Hematopoietic multipotent progenitor cell treated with erythropoietin and hydrocortisone succinate and interleukin-3 and kit ligand, for 4 days (in vitro differentiated cells): ENCODE measurements at places on chromosomes 6 and 20.

DNA sequence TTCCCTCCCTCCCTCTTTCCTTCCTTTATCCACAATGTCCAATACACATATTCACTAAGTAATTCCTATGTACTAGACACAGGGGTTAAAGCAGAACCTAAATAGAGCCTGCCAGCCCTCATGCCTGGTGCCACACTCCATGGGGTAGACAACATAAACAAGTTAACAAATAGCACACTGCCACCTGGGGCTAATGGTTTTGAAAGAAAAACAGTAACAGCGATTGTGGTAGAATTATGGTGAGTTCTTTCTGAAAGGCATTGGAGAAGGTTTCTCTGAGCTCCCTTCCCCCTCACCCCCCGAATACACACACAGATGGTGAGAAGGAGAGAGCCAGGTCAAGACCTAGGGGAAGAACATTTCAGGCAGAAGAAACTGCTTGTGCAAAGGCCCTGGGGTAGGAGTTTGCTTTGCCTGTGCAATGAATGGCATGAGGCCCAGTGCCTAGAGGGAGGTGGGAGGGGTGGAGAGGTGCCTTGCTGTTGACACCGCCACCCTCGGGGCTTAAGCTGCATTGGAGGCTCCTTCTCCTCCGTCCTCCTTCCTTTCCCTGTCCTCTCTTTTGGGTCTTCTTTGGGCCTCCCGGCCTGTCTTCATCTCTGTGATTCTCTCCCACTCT, 502.4 kb upstream of the SULF2 start:
- no peak for DNase-seq

- no peak for DNase-seq
Observed at GRCh38 chr20:39010496-39010895, 48.4 kb downstream of the DHX35 start.

GRCh38 chr20:8860011-8860495, 208.8 kb upstream of the PLCB4 start:
- no peak for DNase-seq

GRCh38 chr20:39885975-39886649, 802.9 kb downstream of the MAFB start:
- DNase-seq: peak; percentile 61

GRCh38 chr20:63253438-63254231, 628 bp downstream of the NKAIN4 start:
- no peak for DNase-seq

DNA sequence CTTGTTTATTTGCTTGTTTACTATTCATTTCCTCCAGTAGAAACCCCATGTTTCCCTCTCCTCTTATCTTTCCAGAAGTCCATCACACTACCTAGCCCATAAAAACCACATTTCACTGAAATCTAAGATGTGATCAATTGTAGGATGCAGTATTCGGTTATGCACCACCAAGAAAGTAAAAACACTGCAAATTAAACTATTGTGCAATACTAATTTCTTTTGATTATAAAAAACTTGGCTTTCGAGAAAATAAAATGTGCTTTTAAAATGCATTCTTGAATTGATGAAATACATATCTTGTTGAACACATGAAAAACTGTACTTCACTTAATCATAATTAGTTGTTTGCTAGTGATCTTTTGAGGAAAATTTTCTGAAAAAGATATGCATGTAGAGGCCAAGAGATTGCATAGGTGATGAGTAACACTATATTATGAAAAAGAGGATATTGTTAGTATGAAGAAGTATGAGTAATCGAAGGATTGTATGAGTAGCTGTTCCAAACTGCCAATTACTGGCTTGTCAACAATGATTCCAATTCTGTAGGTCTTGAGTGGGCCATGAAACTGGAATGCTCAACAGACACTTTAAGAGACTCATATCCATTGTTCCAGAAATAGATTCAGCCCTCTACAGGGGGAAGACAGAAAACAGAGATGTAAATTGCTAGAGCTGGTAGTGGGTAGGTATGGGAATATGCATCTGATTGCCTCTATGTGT, 79.7 kb downstream of the RNF217 start:
- no peak for DNase-seq

GRCh38 chr6:21715180-21715579, 121.6 kb downstream of the SOX4 start:
- no peak for DNase-seq

GRCh38 chr20:64035066-64035932, 683 bp upstream of the C20orf204 start:
- no peak for DNase-seq

DNA sequence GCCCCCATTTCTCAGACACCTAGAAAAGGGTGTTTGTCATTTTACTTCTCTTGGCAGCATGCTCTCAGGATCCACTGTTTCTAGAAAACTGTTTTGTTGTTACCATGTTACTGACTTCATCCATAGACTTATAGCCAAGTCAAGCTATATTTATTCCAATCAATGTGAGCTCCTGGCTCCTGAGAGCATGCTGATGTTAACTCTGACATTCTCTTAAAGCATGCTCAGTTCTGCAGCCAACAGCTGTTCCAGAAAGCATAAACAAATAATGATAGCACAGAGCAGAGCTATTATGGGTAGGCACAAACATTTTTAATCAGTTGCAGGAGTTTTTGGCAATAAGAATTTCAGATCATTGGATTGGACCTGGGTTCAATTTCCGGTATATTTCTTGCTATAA, 92.4 kb upstream of the CEP85L start:
- DNase-seq: no peak

DNA sequence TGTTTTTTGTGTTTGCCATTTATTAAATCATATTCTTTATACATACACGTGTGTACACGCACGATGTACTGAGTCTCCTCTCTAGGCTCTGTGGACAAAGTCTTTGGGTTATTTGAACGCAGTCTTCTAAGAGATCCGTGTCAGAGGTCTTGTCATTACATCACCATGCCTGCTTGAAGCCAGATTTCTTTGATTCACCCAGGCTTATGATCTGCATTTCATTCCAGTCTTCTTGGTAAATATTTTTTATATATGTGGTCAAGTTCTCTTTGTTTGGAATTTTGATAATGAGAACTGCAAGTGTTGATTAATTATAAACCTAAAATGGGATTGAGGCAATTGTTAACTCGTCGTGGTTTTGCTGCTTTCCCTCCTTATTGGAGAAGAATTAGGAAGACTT, 34.6 kb downstream of the KCNS1 start:
- no peak for DNase-seq

- DNase-seq: peak; percentile 28
Observed at GRCh38 chr6:103273048-103273447, 1586.7 kb downstream of the HACE1 start.

DNA sequence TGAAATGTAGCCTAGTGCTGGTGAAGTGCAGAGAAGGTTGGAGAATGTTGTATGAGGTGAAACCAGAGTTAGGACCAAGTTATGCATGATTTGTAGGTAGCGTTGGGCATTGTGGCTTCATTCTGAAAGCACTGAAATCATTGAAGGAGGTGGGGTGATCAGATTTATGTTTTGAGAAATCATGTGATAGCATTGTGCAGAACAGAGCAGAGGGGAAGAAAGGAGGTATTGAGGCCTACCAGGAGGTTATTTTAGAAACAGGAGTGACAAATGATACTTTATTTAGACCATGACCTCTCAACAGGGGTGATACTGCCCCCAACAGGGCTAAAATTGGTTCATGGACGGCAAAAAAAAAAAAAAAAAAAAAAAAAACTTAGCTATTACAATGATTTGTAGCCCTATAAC, 15.6 kb upstream of the HMGN3 start:
- peak; percentile 56 for DNase-seq

DNA sequence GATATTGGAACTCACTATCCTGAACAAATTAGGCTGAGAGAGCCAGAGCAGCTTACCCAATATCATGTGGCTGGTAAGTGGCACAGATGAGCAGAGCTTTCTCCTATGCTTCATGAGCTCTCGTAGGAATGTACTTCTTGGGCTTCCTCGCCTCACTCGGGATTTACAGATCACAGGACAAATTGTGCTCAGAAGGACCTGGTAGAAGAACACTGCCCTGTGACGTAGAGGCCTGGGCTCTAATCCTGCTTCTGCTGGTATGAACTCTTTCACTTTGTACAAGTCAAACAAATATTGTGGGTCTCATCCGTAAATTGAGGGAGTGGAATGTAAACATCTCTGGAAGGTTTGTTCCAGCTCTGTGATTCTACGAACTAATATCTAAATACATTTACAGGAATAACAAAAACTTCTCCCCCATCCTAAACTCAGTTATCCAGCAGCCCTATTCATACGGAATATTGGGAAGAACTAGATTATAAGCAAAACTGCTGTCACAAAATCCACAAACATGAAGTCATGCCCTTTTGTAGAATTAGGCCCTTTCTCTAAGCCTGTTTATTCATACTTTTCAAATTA, 187.6 kb downstream of the CLIC5 start:
- DNase-seq: no peak

DNA sequence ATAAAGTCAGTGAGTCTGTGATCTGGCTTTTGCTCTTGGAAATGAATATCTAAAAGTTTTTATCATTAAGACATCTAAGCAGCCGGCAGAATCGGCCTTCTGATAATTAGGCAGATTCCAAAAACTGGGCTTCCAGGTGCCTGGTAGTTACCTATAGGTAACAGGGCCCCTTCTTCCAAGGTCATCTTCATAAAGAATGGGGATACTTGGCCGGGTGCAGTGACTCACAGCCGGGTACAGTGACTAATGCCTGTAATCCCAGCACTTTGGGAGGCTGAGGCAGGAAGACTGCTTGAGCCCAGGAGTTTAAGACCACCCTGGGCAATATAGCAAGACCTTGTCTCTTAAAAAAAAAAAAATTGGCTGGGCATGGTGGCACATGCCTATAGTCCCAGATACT, 12.9 kb upstream of the RBL1 start:
- no peak for DNase-seq

- DNase-seq: no peak
Observed at GRCh38 chr20:35093267-35093884, 769 bp upstream of the TRPC4AP start.

DNA sequence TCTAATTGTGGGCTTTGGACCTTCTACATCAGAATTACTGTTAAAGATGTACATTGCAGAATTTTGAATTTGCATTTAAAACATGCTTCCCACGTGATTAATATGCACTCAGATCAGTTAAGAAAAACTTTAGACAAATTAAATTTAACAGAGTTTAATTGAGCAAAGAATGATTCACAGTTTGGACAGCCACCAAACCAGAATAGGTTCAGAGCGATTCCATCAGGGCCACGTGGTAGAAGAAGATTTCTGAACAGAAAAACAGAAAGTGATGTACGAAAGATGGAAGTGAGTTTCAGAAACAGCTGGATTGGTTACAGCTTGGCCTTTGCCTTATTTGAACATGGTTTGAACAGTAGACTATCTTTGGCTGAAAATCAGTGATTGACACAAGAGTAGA, 704.2 kb upstream of the MAP3K7 start:
- DNase-seq: no peak

DNA sequence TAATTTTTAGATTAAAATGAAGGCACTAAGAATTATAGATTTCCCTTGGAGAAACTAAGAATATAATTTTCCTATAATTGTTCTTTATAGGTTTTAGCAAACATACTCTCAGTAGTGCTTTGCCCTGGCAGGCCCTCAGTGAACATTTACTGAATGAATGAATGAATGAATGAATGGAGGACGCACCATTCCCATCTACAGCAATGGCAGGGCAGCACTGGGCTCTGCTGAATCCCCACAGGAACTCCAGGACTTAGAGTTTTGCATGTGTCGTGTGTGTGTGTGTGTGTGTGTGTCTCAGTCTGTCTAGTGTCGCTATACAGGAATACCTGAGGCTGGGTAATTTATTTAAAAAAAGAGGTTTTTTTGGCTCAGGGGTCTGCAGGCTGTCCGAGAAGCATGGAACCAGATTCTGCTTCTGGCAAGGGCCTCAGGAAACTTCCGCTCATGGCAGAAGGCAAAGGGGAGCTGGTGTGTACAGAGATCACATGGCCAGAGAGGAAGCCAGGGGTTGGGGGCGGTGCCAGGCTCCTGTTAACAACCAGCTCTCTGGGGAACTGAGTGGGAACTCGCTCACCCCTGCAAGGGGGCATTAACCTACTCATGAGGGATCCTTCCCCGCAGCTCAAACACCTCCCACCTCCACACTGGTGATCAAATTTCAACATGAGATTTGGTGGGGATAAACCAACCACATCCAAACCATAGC, 20.1 kb downstream of the RNASET2 start:
- DNase-seq: no peak

DNA sequence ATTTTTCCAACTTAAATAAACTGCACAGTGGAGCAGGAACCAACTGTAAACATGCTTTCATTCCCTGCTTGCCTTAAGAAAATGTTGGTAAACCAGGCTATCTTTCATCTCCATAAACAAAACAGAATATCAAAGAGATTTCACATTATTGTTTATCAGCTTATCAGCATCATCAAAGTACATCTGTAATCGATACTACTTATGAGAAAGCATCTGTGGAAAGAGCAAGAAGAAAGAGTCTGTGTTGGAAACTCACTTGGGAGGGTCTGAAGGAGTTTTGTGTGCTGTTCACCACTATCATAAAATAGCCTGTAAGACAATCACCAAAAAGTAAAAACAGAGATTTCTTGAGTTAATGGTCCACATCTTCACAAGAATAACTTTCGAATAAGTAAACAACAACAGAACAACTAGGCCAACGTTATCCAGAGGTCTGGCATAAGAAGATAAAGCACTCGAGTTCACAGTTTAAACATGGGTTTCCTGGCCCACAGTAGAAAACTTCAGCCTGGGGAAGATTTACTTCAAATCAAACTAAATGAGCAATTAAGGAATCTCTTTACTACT, 47.9 kb downstream of the EPB41L2 start:
- no peak for DNase-seq

DNA sequence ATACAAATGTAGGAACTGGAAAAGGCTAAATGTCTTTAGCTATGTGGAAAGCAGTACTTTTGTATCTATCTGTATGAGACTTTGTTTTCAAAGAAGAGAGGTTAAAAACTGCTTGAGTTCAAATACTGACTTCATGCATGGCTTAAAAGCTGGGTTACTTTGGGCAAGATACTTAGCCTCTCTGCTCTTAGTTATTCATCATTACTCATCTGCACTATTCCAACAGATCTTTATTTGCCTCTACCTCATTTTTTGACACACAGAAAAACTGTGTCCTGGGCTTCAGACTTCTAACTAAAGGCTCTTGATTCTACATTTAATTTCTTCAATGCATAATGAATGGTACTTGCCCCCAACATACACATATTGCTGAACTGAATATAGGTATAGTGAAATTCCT, 114.8 kb downstream of the DST start:
- no peak for DNase-seq

GRCh38 chr20:33539129-33539528, 49.2 kb downstream of the CBFA2T2 start:
- no peak for DNase-seq

DNA sequence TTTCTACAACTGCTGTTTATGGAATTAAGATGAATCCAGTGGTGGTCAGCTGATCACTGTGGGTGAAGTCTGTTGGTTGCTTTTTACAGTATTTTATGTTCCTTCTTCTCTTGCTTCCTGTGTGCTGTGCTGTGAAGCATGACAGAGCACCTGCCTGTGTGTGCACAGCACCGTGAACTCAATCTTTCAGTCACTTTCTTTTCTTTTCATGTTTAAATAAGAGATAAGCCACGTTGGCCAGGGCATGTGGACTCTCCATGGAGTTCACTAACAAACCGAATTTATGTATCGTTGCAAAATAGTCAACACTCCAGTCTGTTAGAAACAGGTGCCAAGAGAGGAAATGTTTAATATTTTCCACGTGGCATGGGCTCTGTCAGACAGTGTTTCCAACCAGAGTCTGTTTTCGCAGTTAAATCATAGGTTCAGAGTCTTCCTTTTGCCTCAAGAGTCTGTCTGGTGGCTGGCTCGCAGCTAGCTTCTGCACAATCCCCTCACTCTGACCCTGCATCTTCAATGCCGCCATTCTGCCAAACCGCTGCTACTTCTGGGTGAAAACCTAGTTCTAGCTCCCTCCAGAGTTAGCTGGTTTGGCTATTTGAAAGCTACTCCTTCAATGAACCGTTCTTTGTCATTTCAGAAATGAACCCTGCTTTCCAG, 73.2 kb downstream of the QRSL1 start:
- no peak for DNase-seq
